Pancreas (tissue), 10 donors: ENCODE measurements at places on chromosomes 2 and 18. TPM values are rescaled to one million over a fixed set of nuclear protein-coding genes. Genes with fewer than 3 reads are reported as not detected.

- DNase-seq: no peak
Observed at GRCh38 chr2:156300337-156300736, 32.2 kb downstream of the NR4A2 start.

- DNase-seq: no peak
Observed at GRCh38 chr2:25160376-25160775, 8.0 kb downstream of the POMC start.

Gene ANTXR1
- 6.5 TPM for total RNA-seq

GRCh38 chr18:79630281-79631095 is 49.1 kb upstream of the CTDP1 start:
- no peak for DNase-seq

- DNase-seq: no peak
Observed at GRCh38 chr2:71282493-71282892, 49.1 kb upstream of the ZNF638 start.

GRCh38 chr2:182283512-182283911 is 143.3 kb downstream of the PDE1A start:
- no peak for DNase-seq

- DNase-seq: no peak
Observed at GRCh38 chr2:31426096-31426495, 11.6 kb upstream of the XDH start.

Gene UGT1A4
- not detected for total RNA-seq

Gene HOXD13
- not detected for total RNA-seq

- DNase-seq: no peak
Observed at GRCh38 chr2:71613953-71614925, 160.9 kb downstream of the DYSF start.
